ENCODE measurements at places on chromosomes 13 and 19. TPM values are rescaled to one million over a fixed set of nuclear protein-coding genes. Genes with fewer than 3 reads are reported as not detected.

The TPTE2 gene
- 1.3 TPM for polyA plus RNA-seq

The RXFP2 gene
- polyA plus RNA-seq = not detected

The DUXA gene
- polyA plus RNA-seq = not detected

The ADAMTSL5 gene
- 0.29 TPM for polyA plus RNA-seq

The SYNE4 gene
- polyA plus RNA-seq = not detected

The NECTIN2 gene
- polyA plus RNA-seq = 0.09 TPM

The ZNF491 gene
- polyA plus RNA-seq = 0.21 TPM

The LGALS4 gene
- polyA plus RNA-seq = 0.28 TPM

The ATP7B gene
- polyA plus RNA-seq = 0.06 TPM

The CEACAM19 gene
- 0.25 TPM for polyA plus RNA-seq

The PRR22 gene
- 1.2 TPM for polyA plus RNA-seq

The ZNF208 gene
- polyA plus RNA-seq = not detected

The ELANE gene
- not detected for polyA plus RNA-seq

The SPINT2 gene
- polyA plus RNA-seq = 22.2 TPM

The KIR3DL1 gene
- polyA plus RNA-seq = not detected

The TINCR gene
- not detected for polyA plus RNA-seq

The NLRP5 gene
- not detected for polyA plus RNA-seq

The PEG3 gene
- polyA plus RNA-seq = not detected

The C2CD4C gene
- not detected for polyA plus RNA-seq

The CD37 gene
- polyA plus RNA-seq = 88.5 TPM

The FBXO17 gene
- polyA plus RNA-seq = 4.1 TPM

The MPHOSPH8 gene
- 16.6 TPM for polyA plus RNA-seq

The C19orf73 gene
- 1.6 TPM for polyA plus RNA-seq

The C5AR1 gene
- polyA plus RNA-seq = 0.27 TPM

The SIGLECL1 gene
- not detected for polyA plus RNA-seq

The SLC25A41 gene
- polyA plus RNA-seq = not detected

The ZNF880 gene
- polyA plus RNA-seq = 21.7 TPM

The STX10 gene
- polyA plus RNA-seq = 50.4 TPM

The KLK14 gene
- polyA plus RNA-seq = not detected

The ZNF813 gene
- 2.7 TPM for polyA plus RNA-seq

The THAP8 gene
- 4.9 TPM for polyA plus RNA-seq

The TTC9B gene
- not detected for polyA plus RNA-seq

The KLK12 gene
- not detected for polyA plus RNA-seq

The SLC10A2 gene
- not detected for polyA plus RNA-seq

The MBD3L3 gene
- polyA plus RNA-seq = not detected

The CDC42EP5 gene
- polyA plus RNA-seq = not detected

The ZNF283 gene
- polyA plus RNA-seq = 3.3 TPM

The C19orf33 gene
- polyA plus RNA-seq = not detected

The OR10H1 gene
- polyA plus RNA-seq = not detected

The DHDH gene
- 0.40 TPM for polyA plus RNA-seq

The KIR2DL3 gene
- not detected for polyA plus RNA-seq

The GRIN2D gene
- polyA plus RNA-seq = not detected
